ENCODE measurements at places on chromosomes 7 and 10. TPM values are rescaled to one million over a fixed set of nuclear protein-coding genes. Genes with fewer than 3 reads are reported as not detected.

The SFRP5 gene
- total RNA-seq = 0.31 TPM

The DKK1 gene
- 1.5 TPM for total RNA-seq

DNA sequence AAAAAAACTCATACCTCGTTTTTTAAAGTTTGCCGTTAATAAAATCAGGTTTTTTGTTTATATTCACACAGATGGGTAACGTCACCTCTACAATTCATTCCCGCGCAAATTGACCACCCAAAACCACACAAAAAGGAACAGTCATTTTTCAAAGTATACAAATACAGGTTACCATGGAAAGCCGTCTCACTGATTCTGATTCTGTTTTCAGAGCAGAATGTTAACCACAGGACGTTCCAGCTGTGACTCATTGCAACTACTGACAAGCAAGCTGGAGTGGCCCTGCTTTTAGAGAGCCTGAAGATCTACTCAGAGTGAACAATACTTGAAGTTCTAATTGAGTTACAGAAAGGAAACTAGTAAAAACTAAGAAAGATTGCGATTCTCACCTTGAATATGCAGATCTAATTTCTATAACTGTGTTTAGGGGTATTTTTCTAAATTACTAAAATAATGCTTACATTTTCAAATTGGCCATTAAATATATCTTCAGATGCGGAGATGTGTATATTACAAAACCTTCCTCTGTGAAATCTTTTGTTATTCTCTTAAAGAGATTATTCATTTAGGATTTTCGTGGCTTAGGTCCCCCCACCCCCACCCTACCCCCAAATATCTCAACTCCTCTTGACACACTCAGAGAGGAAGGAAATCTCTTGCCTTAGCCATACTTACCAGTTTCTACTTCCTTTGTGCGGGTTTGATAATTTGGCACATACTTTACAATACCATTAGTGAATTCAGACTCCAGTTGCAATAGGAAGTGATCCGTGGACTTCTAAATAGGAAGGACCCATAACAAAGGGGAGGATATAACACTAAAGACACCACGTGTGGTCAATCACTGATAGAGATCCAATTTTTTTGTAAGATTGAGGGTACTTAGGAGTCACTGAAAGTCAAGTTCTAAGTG lies 106.0 kb downstream of the CUBN start:
- DNase-seq = no peak
- H3K27ac ChIP-seq = no peak overlapping the region
- no peak overlapping the region for H3K4me3 ChIP-seq
- H3K27me3 ChIP-seq = no peaks in the 10 kb centered on the region

DNA sequence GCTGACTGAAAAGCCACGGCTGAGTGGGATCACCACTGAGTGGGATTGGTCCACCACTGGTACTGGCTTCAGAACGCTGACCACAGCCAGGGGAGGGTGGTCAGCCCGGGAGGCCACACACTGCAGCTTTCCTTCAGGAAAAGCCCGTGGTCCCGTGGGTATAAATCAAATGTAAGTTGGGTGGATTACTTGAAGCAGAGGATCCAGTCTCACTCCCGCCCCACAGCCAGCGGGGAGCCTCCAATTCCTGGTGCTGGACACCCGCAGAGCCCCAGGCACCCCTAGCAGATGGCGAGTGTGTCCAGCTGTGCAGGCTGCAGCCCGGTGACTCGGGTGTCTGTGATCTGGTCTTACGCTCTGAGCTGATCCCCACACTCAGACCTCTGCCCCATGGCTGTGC lies 231.1 kb upstream of the ZNF32 start:
- H3K4me3 ChIP-seq = no peak overlapping the region
- no peaks in the 10 kb centered on the region for H3K36me3 ChIP-seq
- no peaks in the 10 kb centered on the region for H3K4me1 ChIP-seq
- no peak overlapping the region for H3K27ac ChIP-seq
- no peak for DNase-seq
- H3K27me3 ChIP-seq = no peaks in the 10 kb centered on the region

DNA sequence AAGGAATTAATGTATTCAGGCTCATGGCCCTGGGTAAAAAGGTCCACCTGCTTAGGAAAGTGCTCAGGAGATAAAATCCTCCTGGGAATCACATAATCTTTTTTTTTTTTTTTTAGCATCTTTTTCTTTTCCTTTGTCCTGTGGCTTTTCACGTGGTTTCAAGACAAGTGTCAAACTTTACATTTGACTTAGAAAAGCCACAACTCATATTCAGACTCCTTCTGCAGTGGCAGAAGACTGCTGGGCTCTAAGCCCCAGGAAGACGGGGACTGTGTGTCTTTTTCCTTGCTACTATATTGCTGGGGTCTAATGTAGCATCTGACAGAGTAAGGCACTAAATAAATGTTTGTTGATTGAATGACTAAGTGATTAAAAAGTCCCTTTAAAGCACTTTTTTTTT lies 127.5 kb upstream of the ANKRD1 start:
- no peak for DNase-seq
- H3K27me3 ChIP-seq = no peaks in the 10 kb centered on the region
- no peak overlapping the region for H3K27ac ChIP-seq
- H3K4me3 ChIP-seq = no peak overlapping the region
- no peaks in the 10 kb centered on the region for H3K4me1 ChIP-seq

GRCh38 chr7:151439855-151440798 lies at the start of gene CRYGN:
Gene CRYGN, minus strand, starts transcription at chr7:151440141. Its CDS starts 224 bp downstream, at chr7:151439917.
- no peak within 1 kb of the TSS for H3K4me3 ChIP-seq
- no peaks in the 10 kb centered on the region for H3K27me3 ChIP-seq
- peaks cover 2% of the 10 kb centered on the region for H3K4me1 ChIP-seq
- H3K36me3 ChIP-seq = no peaks in the 10 kb centered on the region

GRCh38 chr10:46069771-46070463 lies 23.8 kb upstream of the MSMB start:
- no peaks in the 10 kb centered on the region for H3K27me3 ChIP-seq
- H3K27ac ChIP-seq = no peak overlapping the region
- DNase-seq = no peak
- H3K4me3 ChIP-seq = no peak overlapping the region
- no peaks in the 10 kb centered on the region for H3K4me1 ChIP-seq

DNA sequence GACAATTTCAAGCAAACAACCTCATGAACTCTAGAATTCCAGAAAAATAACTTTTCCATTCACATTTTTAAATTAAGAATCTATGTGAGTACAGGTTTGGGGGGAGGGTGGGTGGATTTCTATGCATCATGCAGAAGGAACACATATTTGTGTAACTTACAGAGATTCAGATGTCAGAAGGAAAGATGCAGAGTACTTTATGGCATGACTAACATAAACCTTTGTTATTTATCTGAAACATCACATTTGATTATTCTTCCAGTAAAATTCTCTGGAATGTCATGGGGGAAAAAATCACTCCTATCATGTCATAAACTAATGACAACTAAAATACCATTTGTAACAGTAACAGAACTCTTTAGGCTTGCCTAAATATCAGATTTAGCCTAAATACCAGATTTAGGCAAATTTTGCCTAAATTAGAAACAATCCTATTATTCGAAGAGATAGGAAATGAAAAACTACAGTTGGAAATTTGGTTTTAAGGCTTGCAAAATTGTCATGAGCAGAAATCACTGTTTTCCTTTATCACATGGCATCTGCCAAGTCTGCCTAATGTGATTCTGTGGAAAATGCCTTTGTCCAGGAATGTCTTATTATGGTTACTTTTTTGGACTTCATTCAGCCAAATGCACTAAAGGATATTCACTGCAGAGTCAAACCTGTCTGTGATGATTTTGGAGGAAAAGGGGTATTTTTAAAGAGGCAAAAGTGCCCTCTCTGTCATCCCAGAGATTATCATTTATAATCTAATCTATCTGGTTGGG lies 527.7 kb upstream of the CELF2 start:
- H3K4me1 ChIP-seq = no peaks in the 10 kb centered on the region
- DNase-seq = no peak
- H3K27ac ChIP-seq = no peak overlapping the region
- H3K27me3 ChIP-seq = no peaks in the 10 kb centered on the region

DNA sequence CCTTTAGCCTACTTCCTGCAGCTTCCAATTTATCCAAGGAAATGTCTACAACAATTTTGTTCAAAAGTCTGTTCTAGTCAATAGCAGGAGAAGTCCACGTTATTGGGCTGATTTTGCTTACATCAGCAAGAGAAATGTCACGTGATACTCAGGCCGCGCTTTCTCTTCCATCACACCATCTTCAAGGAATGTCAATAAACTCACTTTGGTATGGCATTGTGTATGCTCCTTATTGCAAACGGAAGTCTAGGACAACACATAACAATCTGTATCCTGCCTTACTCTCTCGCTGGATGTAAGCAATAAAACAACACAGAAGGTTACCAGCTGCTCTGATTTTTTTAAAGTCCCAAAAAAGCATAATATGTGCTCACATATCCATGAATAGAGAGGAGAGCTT lies 17.1 kb upstream of the STK17A start:
- no peaks in the 10 kb centered on the region for H3K36me3 ChIP-seq
- H3K27ac ChIP-seq = no peak overlapping the region
- H3K4me1 ChIP-seq = no peaks in the 10 kb centered on the region
- DNase-seq = no peak

All from kidney (tissue), 22 donors.